ENCODE measurements at places on chromosomes 5 and 9.

- peak; percentile 32 for DNase-seq
Observed at GRCh38 chr5:57028161-57028560, 76.2 kb upstream of the MIER3 start.

GRCh38 chr9:75889577-75889976 lies 896 bp upstream of the PCSK5 start:
- no peak for DNase-seq

GRCh38 chr9:88983865-88984542 lies 7.3 kb upstream of the S1PR3 start:
- DNase-seq = no peak

DNA sequence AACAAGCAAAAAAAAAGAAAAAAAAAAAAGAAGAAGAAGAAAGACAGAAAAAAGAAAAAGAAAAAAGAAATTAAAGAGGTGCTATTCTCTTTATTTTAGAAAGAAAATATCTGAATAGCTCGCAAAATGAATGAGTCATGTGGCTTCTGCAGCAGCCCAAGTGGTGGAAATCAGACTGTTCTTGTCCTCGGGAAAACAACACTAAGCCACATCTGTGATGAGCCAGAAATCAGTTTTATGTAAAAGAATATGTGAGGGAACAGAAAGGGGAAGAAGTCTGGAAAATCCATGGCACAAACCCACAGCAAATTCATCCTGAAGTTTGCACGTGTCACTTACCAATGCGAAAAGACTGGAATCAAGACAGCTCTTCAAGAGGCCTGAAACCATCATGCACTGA lies 118.7 kb upstream of the GAS1 start:
- DNase-seq = no peak

DNA sequence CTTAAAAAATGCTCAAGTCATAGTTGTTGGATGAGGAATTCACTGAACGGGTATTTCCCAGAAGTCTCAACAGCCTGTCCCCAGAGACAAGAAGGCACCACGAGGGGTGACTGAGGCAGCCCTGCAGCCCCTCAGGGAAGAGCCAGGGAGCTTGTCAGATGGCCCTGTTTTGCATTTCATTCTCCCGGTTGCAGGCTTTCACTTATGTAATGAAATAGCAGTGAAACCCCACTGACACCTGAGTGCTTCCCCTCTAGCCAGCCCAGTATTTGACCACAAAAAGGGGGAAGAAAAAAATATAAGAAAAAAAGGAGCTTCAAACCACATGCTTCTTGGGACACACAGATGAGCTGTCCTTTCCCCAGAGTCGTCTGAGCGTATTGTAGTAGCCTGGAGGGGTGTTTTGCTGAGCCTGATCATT lies 75.3 kb upstream of the IL12B start:
- DNase-seq = no peak

- no peak for DNase-seq
Observed at GRCh38 chr9:89428901-89429890, 68.7 kb downstream of the SEMA4D start.

- no peak for DNase-seq
Observed at GRCh38 chr5:69527128-69527770, 32.7 kb upstream of the GTF2H2C start.

GRCh38 chr9:76562511-76562911 lies 103.5 kb downstream of the GCNT1 start:
- no peak for DNase-seq

- no peak for DNase-seq
Observed at GRCh38 chr5:106940986-106941385, 729.8 kb downstream of the EFNA5 start.

GRCh38 chr9:78549711-78550110 lies 252.8 kb downstream of the PSAT1 start:
- no peak for DNase-seq

- no peak for DNase-seq
Observed at GRCh38 chr9:7058473-7058872, 300.7 kb downstream of the KDM4C start.

DNA sequence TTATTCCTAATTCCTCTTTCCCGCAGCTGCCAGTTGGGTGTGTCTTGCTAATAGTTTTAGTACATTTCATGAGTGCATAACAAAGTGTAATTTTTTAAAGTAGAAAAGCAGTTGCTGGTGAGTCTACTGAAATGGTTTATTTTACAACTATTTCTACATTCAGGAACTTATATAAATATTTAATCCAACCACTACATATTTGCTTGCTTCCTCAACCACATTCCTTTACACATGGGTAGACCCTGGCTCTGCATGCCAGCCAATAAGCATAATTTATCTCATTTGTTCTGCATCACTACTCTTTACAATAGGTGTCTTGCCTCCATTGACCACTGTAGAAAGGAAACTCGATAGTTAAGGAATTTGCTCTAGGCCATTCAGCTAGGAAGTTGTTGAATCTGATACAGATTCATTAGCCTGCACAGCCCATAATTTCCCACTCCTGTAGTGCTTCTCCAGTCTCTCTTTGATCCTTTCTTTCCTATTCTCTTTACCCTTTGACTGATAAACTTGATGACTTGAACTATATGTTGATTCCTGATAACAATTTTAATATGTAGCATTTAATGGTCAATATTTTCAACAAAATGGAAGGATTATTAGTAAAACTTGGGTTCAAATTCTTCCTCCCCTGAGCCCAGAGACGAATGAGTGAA lies 342.5 kb upstream of the ACTBL2 start:
- DNase-seq = no peak

DNA sequence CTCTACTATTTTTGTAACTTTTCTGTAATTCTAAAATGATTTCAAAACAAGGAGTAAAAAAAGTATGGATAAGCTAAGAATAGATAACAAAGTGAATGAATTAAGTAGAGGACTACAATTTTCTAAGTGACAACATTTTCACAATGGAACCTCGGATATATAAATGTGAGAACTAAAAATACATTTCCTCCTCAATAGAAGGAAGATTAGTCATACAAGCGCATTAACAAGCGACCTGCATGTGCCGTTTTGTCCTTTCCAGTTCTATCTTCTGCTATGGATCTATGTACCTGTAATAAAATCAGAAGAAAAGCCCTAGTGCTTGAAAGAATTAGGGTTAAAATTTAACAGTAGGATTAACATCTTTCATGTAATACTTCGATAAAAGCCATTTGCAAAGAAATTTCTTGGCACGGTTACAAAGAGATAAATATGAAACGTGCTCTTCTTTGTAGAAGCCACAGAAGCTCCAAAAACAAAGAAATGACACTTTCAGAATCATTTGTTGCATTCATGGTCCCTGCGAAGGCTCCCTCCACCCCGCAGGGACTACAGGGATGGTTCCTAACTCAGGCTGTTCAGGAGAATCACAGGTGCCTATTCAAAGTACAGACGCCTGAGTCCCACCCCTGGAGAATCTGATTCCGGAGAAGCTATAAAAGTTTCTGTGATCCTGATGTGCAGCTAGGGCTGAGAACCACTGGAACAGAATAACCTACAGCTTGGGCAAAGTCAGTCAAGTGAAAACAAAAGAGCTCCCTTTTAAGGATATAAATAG lies 216.6 kb upstream of the EFNA5 start:
- no peak for DNase-seq

DNA sequence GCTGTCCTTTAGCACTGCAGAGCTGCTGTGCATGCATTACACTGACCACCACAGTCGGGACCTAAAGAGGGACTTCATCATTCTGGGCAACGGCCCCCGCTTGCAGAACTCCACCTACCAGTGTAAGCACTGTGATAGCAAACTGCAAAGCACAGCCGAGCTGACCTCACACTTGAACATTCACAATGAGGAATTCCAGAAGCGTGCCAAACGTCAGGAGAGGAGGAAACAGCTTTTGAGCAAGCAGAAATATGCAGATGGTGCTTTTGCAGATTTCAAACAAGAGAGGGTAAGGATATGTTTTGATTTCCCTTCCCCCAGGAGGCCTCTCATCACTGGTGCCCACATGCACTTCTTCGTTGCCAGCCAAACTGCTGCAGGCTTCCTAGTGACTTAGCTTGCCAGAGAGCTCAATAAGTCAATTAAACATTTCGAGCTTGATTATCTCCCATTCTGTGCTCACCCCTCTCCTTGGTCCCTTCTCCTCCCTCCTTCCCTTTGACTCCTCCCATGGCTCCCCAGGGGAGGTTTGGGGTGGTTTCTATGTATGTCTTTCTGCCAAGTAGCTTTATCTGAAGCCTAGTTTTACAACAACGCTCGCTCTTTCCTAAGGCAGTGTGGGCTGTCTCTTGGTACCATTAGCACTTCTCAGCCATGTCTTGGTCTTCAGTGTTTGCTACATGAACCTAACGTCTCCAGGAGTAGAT lies 66.7 kb downstream of the ZNF462 start:
- no peak for DNase-seq

DNA sequence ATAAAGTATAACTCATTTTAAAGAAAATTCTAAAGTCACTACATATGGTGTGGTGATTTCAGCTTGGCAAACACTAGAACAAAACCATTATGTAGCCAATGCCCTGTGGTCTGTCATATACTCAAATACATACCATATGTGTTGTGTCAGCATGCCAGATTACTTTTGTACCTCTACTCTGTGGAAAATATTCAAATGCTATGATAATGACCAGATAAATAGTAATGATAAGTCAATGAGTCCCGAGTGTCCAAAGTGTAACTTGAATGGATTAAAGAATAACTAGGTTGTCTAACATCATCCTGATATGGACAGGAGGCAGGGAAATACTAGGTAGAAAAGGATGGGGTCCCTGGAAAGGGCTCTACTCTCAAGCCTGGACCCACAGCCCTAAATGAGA lies 58.0 kb upstream of the IL6ST start:
- DNase-seq = no peak

DNA sequence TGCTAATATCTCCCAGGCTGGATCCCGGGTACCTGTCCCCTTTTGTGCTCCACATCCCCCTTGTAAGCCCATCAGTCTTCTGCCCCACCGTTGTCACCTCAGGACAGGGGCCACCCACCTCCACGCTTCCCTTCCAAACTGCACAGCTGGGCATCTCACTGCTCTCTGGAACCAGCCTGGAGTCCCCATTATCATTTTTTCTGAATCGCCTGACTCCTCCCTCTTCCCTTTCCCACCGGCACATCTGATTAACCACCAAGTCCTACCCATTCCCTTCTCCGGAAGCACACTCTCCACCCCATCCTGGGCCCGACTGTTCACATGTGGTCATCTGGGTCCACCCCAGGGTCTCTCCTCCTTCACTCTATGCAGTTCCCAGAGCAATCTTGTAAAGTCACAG lies 53.9 kb downstream of the PSD2 start:
- DNase-seq = no peak

GRCh38 chr5:73120222-73121118 lies at the start of gene TMEM171:
Gene TMEM171, plus strand, starts transcription at chr5:73120575. Its CDS starts 2,799 bp downstream, at chr5:73123374.
- no peak for DNase-seq

- no peak for DNase-seq
Observed at GRCh38 chr9:90379771-90380170, 262.9 kb downstream of the DIRAS2 start.

DNA sequence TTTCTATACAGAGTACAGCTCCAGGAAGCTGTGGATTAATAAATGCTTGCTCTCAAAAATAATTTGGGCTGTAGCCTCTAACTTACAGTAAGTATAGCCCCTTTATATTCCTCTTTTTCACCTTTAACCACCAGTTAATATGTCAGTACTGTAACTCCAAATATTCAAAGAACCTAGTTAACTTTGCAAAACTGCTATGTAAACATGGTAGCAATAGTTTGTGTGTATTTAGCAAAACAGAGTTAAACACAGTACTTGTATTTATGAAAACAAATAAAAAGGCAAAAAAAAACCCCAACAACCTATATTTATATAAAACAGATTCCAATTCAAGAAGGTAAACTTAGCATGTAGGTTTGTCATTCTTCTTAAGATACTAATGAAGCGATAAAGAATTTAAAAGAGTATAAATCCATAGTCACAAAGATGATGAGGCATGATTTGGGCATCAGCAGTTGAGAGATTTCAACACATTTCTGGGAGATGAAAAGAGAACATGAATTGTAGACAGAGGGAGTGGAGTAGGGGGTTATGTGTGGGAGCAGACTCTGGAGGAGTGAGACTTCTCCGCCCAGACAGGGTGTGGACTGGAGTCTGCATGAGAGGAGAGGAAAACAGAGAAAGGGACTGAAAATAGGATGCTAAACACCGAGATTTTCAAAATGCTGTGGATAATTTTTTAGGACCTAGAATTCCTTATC lies 47.0 kb upstream of the F2RL1 start:
- no peak for DNase-seq

DNA sequence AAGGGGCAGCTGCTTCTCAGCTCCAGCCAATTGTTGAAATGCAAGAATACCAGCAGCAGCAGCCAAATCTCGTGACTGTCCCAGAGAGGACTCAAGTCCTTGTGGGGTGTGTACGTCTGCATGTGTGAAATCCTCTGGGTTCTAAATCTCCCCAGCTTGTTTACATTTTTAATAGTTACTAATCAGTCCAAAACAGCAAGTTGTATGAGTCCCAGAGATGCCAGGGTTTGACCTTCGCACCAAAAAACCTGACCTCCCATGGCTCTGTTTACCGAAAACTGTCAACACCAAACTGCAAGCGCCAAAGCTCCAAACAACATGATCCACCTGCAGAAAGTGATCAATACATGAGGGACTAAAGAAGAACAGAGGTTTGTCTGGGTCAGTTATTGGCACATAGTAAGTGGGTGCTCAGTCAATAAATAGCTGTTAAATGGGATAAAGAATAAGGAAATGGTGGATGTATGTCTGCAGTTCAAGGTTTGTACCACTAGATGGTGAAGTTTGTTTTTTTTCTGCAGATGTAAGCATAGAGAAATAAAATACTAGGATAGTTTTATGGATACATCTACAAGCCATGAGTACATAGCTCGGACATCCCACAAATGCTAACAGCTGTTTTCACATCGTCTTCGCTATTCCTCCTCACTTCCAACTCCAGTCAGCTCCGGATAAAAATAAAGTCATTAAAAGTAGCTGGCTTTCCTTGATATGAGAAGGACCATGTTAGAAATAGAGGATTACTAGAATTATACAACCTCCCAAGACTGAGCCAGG lies 85.3 kb upstream of the ADRB2 start:
- DNase-seq = peak; percentile 3

GRCh38 chr5:171957591-171958251 lies 48.7 kb downstream of the FBXW11 start:
- no peak for DNase-seq

GRCh38 chr5:126280343-126280742 lies 142.9 kb upstream of the GRAMD2B start:
- no peak for DNase-seq

DNA sequence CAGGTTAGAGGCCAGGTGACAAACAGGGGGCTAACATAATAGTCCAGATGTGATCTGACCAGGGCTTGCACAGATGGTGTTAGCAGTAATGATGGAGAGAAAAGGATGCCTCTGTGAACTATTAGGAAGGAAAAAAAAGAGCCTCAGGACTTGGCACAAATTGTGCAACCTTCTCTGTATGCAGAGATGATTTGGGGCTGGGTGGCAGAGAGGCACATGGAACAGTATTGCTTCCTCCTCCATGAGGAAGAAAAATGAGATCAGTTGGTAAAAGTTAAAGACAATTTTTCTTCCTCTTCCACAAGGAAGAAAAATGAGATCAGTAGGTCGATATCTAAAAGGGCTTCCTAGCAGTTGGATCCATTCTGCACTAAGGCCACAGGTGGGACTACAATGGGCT lies 13.9 kb upstream of the ANXA6 start:
- DNase-seq = no peak

- DNase-seq = peak; percentile 95
Observed at GRCh38 chr5:136123236-136123768, 9.3 kb upstream of the SMAD5 start.
